ENCODE measurements at places on chromosomes 1 and 21.
A peak's percentile ranks its signal among the peaks of the same experiment; 100 is the strongest.

DNA sequence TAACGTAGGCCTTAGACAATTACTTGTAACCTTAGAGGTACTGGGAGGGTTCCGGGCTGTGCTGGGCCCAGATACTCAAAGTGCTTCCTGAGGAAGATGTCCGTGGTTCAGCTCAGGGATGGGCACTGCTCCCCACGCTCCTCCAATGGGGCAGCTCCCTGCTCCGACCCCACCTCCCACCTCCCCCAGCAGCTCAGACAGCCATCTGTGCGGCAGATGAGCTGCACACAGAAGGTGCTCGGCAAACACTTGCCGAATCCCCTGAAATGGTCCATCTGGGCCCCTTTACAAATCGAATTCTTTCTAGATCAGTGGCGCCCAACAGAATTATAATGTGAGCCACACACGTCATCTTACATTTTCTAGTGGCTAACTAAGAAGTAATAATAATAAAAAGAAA, 242.4 kb upstream of the RAB4A start:
- DNase-seq, result no peak

GRCh38 chr1:235758931-235759330, 107.8 kb downstream of the LYST start:
- peak; percentile 30 for DNase-seq

GRCh38 chr1:101313356-101313755, 76.5 kb downstream of the S1PR1 start:
- DNase-seq, result no peak

DNA sequence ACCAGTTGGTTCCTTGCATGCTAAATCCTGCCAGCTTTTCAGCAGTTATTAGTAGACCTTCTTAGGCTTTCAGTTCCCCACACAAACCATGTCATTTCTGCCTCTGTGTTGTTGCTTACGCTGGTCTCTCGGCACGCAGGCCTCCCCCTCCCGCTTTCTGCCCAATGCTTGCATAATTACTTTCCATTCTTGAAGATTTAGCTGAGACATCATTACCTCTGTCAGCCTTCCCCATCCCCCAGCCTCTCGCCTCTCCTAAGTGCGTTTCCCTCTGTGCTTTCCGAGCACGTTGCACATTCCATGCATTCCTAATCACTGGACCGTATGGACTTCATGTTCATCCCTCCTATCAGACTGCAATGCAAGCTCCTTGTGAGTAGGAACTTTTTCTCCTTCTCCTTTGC, 26.8 kb downstream of the TSHB start:
- no peak for DNase-seq

DNA sequence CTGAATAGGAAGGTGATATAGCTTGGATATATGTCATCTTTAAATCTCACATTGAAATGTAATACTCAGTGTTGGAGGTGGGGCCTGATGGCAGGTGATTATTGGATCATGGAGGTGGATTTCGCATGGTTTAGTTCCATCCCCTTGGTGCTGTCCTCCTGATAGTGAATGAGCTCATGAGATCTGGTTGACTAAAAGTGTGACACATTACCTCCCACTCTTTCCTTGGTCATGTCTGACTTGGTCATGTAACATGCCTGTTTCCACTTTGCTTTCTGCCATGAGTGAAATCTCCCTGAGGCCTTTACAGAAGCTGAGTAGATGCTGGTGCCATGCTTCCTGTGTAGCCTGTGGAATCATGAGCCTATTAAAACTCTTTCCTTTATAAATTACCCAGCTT, 664.5 kb upstream of the NR5A2 start:
- no peak for DNase-seq
